GM13977 (cell line): ENCODE measurements at places on chromosomes 5 and 9.

DNA sequence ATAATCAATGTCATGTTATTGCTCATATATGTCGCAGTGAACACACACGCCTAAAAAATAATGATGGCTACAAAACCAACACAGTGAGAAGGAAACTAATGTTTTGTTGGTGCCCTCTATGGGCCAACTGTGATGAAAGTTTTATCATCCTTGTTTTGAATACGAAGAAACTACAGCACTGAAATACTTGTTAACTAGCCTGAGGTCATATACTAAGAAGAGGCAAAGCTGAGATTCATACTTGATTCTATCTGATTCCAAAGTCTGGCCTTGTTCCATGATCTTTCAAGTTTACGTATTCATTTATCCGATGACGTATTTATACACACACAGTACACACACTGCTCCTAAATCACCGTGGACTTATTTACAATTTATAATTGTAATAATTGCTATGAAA is 16.1 kb upstream of the DRD1 start:
- DNase-seq, result no peak

DNA sequence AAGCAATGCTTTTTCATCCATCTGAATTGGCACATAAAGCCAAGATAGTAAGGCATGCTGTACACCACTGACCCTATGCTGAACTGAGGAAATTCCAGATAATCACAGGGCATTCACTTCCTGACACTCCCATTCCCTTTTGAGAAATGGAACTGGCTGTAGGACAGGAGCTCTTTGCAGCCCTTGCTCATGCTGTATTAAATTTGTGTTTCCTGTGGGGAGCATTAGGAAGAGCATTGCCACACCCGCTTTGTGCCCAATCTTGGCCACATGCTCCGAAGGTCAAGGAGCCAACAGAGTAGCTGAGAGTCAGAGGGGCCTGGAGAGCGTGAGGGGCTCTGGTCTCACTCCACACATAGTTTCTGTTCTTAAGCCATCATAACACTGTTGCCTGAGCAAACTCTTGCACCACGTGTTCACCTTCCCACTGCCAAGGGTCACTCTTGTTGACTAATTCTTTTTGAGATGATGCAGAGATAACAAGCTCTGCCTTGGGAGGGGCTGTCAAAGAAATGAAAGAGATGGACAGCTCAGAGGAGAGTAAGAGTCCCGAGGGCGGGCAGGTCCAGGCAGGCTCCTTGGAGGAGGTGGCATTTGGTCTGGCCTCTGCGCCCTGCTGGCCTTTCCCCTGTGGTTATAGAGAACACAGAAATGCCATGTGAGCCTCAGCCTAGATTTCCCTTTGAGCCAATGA is 31.7 kb upstream of the ARAP3 start:
- no peak for DNase-seq

GRCh38 chr5:73325546-73325945 is 123.0 kb downstream of the FOXD1 start:
- no peak for DNase-seq

DNA sequence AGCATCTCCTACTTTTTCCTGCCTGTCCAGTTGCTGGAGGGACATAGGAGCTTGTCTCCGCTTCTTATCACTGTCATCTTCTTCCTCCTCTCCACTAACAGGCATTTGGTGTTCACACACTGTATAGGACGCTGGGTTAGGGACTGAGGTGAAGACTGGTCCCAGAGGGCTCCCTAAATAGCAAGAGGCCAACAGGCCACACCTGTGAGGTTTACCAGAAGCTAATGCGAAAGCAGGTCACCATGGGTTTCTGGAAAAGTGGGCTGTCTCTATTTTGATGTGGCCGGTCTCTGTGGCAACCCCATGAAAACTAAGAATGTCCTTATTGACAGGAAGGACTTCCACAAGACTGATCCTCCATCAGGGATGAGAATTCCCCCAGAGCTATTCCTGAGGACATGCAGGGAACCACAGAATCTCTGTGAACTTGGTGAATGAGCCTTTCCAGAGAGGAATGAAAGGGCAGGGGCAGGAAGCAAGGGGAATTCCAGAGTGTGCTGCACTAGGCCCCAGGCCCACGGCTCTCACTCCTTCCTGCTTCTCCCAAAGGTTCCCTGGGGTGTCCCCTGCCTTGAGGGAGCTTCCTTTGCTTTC is 61.7 kb downstream of the DAP start:
- no peak for DNase-seq

- DNase-seq, result no peak
Measured at GRCh38 chr5:162683284-162683683, 615.7 kb downstream of the GABRG2 start.

DNA sequence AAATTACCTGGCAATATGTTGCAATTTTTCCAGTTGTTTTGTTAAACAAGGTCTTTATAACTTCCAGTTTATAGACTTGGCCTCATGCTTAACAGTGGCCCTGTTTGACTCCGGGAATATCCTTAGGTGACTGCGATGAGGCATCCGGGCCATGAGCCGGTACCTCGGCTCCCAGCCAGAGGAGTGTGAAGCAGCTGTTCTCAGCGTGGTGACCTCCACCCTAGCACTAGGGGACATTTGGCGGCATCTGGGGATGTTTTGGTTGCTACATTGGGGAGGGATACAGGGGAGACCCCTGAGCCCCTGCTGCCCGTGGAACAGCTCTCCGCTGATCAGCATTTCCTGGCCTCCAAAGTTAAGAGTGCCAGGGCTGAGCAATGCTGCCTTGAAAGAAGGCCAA is 533.4 kb downstream of the IRX1 start:
- DNase-seq, result no peak

DNA sequence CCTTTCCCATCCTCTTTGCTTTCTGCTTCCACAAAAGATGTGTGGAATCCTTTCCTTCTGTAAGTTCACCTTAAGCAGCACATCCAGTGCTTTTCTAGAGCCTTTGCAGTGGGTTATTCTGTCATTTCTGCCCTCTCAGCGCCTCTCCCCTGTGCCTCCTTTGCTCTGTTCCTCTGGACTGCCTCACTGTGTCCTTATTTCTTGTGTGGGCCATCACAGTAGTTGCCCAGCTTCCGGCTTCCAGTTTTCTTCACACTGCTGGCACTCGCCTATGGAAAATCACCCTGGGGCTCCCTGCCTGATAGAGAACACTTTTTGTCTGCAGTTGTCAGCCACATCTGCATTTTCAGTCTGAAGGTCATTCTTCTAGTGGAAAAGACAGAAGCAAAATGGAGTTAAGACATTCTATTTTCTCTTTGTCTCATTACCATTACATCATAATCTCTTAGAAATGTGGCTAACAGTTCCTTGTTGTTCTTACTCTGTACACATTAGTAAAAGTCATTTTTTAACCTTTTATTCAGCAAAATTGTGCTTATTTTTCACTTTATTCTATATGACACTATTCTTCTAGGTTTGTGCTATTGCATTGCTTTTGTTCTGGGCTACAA is 64.1 kb upstream of the ZNF608 start:
- DNase-seq, result no peak

- no peak for DNase-seq
Measured at GRCh38 chr9:75072895-75073294, 15.1 kb downstream of the NMRK1 start.

DNA sequence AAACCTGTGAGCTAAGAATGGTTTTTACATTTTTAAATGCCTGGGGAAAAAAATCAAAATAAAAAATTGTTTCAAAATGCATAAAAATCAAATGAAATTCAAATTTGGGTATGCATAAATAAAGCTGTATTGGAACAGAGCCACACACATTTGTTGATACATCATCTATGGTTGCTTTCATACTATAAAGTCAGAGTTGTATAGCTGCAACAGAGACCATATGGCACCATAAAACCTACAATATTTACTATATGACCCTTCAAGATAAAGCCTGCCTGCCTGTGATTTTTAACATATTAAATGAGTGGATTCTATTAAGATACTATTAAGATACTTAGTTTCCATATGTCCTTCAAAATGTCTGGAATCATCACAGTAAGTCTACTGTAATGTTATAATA is 40.0 kb downstream of the AUH start:
- no peak for DNase-seq

- no peak for DNase-seq
Measured at GRCh38 chr5:52770287-52770939, 17.3 kb upstream of the ITGA1 start.

GRCh38 chr5:119302916-119303897 is 52.6 kb upstream of the TNFAIP8 start:
- DNase-seq, result no peak

DNA sequence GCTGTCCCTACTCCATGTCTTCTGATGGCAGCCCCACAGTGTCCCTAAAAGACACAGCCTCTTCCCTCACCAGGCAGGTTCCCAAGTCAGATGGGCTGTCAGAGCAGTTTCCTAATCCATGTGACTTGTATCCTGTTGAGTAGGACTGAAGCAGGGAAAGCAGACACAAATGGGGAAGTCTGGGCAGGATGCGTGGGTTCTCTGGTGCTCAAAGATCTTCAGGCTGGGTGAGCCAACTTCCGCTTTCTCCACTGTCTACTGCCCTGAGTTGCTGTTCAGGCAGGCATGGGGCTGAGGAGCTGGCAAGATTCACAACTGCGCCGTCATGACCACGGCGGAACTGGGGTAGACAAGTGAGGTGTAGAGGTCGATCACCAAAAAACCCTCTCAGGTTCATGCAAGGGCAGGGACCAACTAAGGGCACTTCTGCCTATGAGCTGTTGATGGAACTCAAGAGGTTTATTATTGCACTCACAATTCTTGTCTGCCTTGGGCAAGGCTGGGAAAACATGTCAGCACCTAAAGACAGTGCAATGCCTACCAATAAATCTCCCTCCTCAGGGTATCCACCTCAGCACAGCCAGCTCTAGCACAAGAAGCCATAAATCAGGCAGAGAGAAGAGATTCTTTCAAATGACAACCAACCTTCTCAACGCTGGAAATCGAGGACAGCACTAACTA is 83.4 kb downstream of the RAPGEF1 start:
- DNase-seq, result peak; percentile 48

DNA sequence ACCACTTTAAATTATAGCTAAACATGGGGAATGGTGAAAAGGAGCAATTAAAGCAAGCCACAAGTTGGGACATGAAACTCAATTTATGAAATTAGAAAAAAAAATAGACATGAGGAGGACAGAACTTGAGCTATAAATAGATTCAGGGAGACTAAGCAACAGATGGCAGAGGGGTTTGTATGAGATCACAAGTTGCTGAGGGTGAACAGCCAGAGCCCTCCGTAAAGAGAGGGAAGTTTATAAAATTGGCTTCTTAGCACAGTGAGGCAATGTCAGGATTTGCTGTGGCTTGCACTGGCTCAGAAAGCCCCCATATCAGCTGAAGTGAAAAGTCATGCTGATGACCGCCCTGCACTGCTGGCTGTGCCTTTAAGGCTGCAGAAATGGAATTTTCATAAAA is 443.4 kb upstream of the CD180 start:
- DNase-seq, result no peak

DNA sequence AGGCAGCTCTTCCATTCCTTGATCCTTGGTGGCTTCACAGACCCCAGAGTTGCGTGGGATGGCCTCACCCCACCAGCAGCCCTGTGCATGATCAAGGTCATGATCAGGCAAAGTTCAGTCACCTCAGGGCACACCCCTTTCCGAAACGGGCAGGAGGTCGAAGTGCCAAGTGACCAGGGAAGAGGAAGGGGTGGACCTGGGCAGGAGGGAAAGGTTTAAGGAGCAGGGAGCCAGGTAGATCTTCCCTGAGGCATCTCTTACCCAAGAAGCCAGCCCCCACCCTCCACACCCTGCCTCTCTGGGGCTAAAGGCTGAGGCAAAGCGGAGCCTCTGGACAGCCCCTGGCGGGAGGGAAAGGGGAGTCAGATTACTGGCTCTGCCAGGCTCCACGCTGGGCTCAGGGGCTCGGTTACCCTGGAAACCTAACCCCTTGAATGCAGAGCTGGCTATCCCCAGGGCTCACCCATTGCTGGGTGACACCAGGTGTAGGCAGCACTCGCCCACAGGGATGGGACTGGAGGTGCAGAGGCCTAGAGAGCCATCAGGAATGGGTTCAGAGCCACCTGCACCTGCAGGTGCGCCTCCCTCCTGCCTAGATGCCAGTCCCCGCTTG is 3.6 kb downstream of the MGAT4B start:
- no peak for DNase-seq

DNA sequence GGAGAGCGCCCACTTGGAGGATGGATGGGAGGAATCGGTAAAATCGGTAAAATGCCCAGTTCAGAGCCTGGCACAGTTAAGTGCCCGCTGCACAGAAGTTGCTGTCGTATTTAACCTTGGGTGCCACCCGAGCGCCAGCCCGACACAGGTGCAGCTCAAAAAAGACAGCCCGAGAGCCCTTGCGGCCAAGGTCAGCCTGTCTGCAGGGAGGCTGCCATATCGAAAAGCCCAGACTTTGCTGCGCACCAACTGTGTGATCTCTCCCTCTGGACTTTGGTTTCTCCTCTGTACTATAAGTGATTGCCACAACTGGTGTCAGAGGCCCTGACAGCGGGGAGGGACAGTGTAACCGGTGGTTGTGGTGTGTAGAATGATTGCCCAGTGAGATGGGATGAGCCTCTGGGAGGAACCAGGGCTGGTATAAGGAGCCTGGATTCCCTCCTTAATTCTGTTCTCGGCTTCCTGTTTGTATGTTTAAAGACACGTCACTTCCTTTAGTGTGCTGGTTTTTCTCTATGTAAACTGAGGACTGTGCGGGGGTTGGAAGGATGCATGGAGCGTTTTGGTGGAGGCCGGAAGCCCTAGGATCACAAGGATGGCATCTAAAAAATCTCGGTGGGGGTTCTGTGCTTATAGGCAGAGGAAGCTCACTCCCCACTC is 792 bp downstream of the NTMT1 start:
- DNase-seq, result no peak

DNA sequence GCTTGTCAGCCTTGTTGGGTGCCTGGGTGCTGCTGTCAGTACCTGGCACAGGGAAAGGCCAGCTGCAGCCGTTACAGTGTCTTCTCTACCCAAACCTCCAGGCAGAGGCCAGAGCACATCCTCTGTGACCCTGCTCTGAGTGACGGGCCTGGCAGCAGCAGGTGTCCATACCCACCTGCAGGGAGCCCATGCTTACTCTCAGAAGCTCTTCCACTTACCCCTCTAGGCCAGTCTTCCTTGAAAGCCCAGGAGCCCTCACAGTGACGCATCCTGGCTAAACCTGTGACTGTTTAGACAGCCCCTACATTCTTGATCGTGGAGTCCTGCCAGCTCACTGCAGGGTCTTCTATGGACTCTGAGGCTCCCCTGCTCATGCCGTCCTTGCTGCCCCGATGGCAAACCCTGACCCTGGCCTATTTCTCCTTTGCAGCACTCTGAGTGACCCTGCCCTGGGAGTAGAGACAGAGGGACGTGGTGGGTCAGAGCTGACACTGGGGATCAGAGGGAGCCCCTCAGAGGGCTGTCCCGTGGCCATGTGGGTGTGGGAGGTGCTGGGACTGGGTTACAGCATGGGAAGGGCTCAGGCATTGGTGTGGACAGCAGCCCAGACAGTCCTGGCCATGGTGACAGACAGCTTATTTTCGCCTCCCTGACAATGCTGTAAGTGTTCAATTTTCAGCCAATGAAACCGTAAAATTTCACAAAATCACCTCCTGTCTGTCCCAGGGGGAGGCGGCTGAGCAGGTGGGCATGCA is 67.6 kb upstream of the RNF130 start:
- no peak for DNase-seq
